LHCN-M2 (cell line): ENCODE measurements at places on chromosomes 7 and 10.
A peak's percentile ranks its signal among the peaks of the same experiment; 100 is the strongest.

- peak; percentile 65 for DNase-seq
Measured at GRCh38 chr10:129958629-129959543, 5.2 kb downstream of the EBF3 start.

DNA sequence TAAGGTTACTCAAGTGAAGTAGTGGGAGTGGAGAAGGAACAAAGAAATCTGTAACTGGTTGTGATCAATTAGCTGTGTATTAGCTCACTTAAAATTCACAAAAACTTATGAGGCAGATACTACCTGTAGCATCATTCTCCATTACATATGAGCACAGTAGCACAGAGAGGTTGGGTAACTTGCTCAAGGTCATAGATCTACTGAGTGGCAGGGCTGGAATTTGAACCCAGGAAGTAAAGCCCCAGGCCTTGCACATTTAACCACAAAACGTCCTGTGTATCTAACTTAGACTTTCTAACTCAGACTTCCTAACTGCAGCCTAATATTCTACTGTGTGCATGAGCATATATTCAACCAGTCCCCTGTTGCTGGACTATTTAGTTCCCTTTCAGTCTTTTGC is 5.6 kb upstream of the SLF2 start:
- peak; percentile 35 for DNase-seq

GRCh38 chr7:72316148-72316547 is 96.0 kb downstream of the CALN1 start:
- no peak for DNase-seq

GRCh38 chr7:102061981-102062390 is 224.7 kb upstream of the SH2B2 start:
- DNase-seq = no peak

DNA sequence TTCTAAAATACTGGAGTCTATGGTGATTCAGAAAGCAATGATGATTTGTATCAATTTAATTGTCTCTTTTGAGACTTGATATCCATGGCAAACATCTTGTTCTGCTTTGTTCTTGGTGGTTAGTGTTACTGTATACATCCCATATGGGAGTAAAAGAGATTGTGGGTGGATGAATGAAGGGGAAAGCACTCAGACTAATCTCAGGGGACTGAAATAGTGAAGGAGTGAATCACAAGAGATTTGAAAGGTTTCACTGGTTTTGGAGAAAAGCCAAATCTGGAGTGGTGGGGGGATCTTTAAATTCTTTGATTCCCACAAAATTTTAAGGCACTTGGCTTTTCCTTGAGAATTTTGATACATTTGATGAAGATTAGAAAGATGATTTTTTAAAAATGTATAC is 369.4 kb downstream of the INHBA start:
- peak; percentile 84 for DNase-seq

GRCh38 chr10:73509695-73510094 is 13.9 kb upstream of the PPP3CB start:
- no peak for DNase-seq

DNA sequence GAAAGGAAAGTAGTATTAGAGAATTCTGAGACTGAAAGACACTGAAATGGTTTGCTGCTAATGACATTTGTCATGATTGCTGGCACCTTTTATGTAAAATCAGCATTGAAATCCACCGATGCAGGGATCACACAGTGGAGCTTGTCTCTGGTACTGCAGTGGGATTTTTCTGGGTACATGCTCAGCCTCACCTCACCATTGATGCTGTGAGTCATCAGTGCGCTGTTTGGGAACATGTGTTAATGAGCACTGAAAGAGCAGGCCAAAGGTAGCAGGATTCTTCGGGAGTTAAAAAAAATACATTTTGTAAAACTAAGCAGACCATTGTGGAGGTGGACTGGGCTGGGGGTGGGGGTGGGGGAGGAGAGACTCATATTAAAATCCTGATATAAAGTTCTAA is 174.9 kb downstream of the CREB5 start:
- peak; percentile 44 for DNase-seq

GRCh38 chr10:126336801-126337200 is 51.5 kb downstream of the ADAM12 start:
- no peak for DNase-seq

- no peak for DNase-seq
Measured at GRCh38 chr10:65964205-65964604, 961.6 kb upstream of the LRRTM3 start.

- DNase-seq = no peak
Measured at GRCh38 chr10:125014836-125015355, 73.0 kb downstream of the ZRANB1 start.

- no peak for DNase-seq
Measured at GRCh38 chr10:31033147-31033546, 1.5 kb upstream of the ZNF438 start.

DNA sequence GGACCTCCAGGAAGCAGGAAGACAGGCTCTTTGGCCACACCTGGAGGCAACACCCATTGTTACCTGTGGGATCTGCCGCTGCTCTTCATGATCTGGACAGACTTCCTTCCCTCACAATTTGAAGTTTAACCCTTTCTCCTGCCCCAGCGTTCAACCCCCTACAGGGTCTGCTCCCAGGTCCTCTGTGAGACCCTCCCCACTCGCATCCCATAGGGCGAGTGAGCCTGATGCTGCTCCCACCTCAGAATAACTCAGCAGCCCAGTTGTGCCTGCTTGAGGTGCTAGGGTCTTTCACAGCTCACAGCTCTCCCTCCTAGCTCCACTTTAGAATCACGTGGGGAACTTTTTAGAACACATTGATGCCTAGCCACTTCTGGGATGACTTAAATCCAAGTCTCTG is 61.8 kb upstream of the C10orf90 start:
- no peak for DNase-seq

DNA sequence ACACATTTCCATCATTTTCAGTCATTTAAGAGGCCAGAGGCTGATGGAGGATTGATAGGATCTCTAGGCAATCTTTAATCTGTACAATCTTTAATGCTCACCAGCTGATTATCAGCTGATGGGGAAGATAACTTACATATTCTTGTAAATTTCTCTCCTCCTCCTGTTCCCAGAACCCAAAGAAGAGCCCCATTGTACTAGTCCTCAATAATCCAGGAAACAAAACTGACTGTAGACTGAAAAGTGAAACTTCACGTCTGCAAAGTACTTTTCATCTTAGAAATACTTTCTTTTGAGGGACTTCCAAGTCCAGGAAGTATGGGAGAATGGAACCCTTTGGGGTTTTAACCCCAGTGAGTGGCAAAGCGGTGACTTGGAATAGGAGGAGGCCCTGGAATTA is 283.3 kb downstream of the FRMD4A start:
- no peak for DNase-seq

- DNase-seq = peak; percentile 58
Measured at GRCh38 chr10:59580026-59580863, 129.4 kb downstream of the SLC16A9 start.

GRCh38 chr7:77310982-77311381 is 105.2 kb downstream of the GSAP start:
- no peak for DNase-seq

DNA sequence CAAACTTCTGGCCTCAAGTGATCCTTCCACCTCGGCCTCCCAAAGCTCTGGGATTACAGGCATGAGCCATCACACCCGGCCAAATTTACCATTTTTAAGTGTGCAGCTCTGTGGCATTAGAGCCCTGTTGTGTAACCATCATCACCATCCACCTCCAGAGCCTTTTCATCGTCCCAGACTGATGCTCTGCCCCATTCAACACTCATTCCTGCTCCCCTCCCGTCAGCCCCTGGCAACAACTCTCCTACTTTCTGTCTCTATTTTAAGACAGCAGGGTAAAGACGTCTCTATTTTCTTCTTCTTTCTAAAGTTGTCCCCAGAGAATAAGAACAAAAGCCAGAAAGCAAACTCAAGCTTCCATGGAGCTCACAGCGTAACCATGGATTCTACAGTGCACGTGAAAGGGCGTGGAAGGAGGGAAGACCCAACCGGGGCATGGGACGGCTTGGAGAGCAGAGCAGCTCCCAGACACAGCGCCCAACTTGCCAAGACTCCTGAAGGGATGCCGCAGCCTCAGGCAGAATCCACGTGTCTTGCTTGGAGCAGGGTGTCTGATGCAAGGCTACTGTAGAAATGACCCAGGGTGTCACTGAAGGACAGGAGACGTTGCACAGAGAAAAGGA is 42.7 kb upstream of the PITRM1 start:
- no peak for DNase-seq

DNA sequence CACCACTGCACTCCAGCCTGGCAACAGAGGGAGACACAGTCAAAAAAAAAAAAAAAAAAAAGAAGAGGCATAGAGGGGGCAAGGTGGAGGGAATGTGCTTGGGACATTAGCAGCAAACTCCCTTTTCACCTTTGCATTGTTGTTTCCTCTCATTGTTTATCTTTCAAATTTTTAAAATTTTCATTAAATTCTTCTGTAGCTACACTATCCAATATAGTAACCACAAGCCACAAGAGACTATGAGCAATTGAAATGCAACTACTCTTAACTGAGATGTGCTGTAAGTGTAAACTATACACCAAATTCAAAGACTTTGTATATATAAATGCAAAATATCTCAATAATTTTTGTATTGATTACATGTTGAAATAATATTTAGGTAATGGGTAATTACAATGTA is 43.4 kb downstream of the EBLN1 start:
- peak; percentile 12 for DNase-seq
